ENCODE measurements at places on chromosomes 3 and 15. TPM values are rescaled to one million over a fixed set of nuclear protein-coding genes. Genes with fewer than 3 reads are reported as not detected.

- no peaks in the 10 kb centered on the region for H3K4me1 ChIP-seq
- H3K36me3 ChIP-seq = no peaks in the 10 kb centered on the region
- no peak for DNase-seq
- no peak overlapping the region for H3K27ac ChIP-seq
- no peak overlapping the region for H3K4me3 ChIP-seq
Measured at GRCh38 chr3:12465836-12466225, 18.4 kb upstream of the TSEN2 start.

The ANKRD34C gene
- total RNA-seq = not detected

DNA sequence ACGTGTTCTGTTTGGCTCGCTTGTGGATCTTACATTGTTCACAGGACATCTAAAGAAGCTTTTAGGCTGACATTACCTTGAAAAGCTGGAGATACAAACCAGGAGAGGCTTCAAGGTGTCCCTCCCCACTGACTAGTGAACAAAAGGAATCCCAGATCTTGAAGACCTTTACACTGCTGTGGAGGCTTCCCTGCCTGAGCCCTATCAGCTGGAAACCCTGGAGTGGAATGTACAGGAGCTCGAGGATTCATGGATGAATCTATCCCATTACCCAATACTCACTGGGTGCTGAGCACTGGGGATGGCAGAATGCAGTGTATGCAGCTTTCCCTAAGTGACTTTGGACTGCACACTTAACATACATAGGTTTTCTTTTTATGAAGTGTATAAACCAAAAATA is 82.3 kb upstream of the MFGE8 start:
- DNase-seq = no peak
- no peak overlapping the region for H3K4me3 ChIP-seq
- no peaks in the 10 kb centered on the region for H3K4me1 ChIP-seq
- no peak overlapping the region for H3K27ac ChIP-seq

DNA sequence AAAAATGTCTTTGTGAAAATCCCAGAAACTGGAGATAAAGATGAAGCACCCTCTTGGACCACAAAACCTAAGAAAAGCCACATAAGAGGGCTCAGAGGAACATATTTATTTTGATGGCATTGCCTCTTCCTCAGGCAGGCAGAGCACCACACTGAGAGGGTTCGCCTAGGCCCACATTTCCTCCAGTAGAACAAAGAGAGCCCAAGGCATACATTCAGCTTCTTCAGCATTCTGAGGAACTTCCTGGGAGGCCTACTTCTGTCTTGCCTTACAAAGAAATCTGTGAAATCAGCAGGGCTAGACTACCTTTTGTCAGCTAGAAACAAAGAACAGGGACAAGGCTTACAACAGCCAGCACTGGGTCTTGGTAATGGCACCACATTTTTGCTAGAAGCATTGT is 1325.3 kb downstream of the SI start:
- H3K36me3 ChIP-seq = no peaks in the 10 kb centered on the region
- DNase-seq = no peak
- no peaks in the 10 kb centered on the region for H3K4me1 ChIP-seq
- H3K4me3 ChIP-seq = no peak overlapping the region
- H3K27me3 ChIP-seq = no peaks in the 10 kb centered on the region

The COL6A5 gene
- under 0.01 TPM for total RNA-seq

- DNase-seq = peak; percentile 76
- no peaks in the 10 kb centered on the region for H3K4me1 ChIP-seq
- H3K4me3 ChIP-seq = no peak overlapping the region
- H3K27me3 ChIP-seq = no peaks in the 10 kb centered on the region
- H3K27ac ChIP-seq = no peak overlapping the region
Measured at GRCh38 chr3:22585504-22585903, 617.6 kb upstream of the UBE2E2 start.

DNA sequence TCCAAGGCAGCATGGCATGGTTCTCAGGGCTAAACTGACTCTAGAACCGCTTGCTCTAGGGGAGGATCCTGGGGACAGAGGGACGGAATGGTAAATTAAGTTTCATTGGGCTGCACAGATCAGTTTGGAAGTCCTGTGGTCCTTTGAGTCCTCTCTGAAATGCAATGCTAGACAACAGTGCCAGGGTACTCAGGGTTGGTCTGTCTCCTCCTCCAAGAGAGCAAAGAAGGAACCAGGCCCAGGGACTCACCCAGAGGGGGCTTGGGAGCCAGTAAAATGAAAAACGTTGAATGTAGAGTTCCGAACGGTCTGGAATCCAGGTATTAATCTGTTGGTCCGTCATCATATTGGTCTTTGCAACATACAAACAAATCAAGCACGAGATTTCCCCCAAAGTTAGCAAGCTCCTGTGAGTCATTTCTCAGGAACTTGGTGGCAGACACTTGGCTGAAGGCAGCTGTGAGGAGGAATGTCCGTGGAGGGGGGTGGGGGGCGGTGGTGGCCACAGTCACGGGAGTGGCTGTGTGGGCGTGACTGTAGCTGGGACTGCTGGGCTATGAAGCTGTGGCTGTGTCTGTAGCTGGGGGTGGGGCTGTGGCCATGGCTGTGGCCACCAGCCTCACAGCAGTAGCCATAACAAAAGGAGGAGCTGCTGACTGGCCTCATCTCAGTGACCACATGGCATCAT is 361.0 kb downstream of the SHQ1 start:
- no peaks in the 10 kb centered on the region for H3K27me3 ChIP-seq
- no peaks in the 10 kb centered on the region for H3K36me3 ChIP-seq
- peak overlapping the region; percentile 61 for H3K27ac ChIP-seq
- H3K4me3 ChIP-seq = no peak overlapping the region
- peak; percentile 92 for DNase-seq

- no peaks in the 10 kb centered on the region for H3K27me3 ChIP-seq
- H3K4me3 ChIP-seq = no peak overlapping the region
- no peaks in the 10 kb centered on the region for H3K4me1 ChIP-seq
- H3K27ac ChIP-seq = no peak overlapping the region
- no peaks in the 10 kb centered on the region for H3K36me3 ChIP-seq
- DNase-seq = no peak
Measured at GRCh38 chr3:190444006-190444405, 5.7 kb downstream of the TMEM207 start.

The SEC22C gene
- 60.4 TPM for total RNA-seq

DNA sequence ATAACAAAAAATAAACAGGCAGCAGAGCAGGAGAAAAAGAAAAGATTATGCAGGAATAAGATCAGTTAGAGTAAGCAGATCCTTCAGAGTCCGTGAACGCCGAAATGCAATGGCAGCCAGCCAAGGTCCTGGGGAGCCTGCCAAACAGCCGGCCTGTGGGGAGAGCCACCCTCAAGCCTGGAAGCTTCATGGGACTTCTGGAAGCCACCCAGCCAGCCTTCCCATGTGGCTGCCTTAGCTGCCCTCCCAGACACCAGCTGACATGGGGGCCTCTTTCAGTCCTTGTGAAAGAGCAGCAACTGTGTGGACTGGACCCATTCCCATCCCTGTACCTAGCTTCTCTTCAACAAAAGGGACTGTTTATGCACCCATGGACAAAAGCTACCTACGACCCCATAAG is 64.9 kb upstream of the RAD18 start:
- no peaks in the 10 kb centered on the region for H3K36me3 ChIP-seq
- no peak overlapping the region for H3K4me3 ChIP-seq
- DNase-seq = peak; percentile 77
- H3K27ac ChIP-seq = no peak overlapping the region
- H3K4me1 ChIP-seq = no peaks in the 10 kb centered on the region
- no peaks in the 10 kb centered on the region for H3K27me3 ChIP-seq

- no peak overlapping the region for H3K4me3 ChIP-seq
- H3K4me1 ChIP-seq = no peaks in the 10 kb centered on the region
- H3K27me3 ChIP-seq = no peaks in the 10 kb centered on the region
- H3K27ac ChIP-seq = no peak overlapping the region
- DNase-seq = no peak
Measured at GRCh38 chr3:128324911-128325592, 141.6 kb downstream of the DNAJB8 start.

The TNFSF10 gene
- total RNA-seq = 4.3 TPM

DNA sequence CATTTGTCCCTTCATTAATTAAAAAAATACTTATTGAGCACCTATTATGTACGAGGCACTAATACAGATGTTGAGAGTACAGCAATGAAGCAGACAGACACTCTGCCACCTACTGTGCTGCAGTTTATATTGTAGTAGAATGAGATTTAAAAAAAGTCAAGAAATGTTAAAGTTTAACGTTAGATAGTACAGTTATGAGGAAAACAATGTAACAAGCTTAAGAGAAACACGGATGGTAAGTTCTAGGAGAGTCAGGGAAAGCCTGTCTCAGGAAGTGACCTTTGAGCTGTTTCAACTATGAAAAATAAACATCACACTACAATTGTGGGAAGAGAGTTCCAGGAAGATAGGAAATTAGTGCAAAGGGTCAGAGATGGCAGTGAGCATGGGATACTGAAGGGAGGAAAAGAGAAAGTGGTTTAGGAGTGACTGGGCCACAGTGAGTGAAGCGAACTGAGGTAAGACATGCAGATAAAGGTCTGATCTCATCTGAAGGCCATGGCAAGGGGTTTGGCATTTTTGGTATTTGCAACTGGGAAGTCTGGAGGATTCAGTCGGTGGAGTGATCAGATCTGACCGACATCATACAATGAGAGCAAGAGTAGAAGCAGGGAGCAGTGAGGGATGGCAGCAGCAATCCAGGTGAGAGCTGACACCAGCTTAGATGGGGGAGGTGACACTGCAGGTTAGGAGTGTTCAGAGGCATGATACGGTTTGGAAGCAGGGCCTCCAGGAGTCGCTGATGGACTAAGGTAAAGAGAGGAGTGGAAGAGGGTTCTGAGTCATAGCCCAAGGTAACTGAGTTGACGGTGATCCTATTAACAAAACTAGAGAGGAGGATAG is 28.5 kb downstream of the PLSCR4 start:
- H3K27me3 ChIP-seq = no peaks in the 10 kb centered on the region
- no peak overlapping the region for H3K4me3 ChIP-seq
- peak; percentile 48 for DNase-seq
- H3K4me1 ChIP-seq = peaks cover 4% of the 10 kb centered on the region
- H3K27ac ChIP-seq = no peak overlapping the region
- H3K36me3 ChIP-seq = no peaks in the 10 kb centered on the region

GRCh38 chr3:49553324-49553691 is 969 bp upstream of the BSN start:
- H3K27me3 ChIP-seq = peaks cover 12% of the 10 kb centered on the region
- H3K4me1 ChIP-seq = peaks cover 2% of the 10 kb centered on the region
- no peak for DNase-seq
- H3K27ac ChIP-seq = no peak overlapping the region

The CAMK2N2 gene
- total RNA-seq = not detected

The KLHL40 gene
- not detected for total RNA-seq

The LTF gene
- not detected for total RNA-seq

The CSTA gene
- total RNA-seq = 7.9 TPM

DNA sequence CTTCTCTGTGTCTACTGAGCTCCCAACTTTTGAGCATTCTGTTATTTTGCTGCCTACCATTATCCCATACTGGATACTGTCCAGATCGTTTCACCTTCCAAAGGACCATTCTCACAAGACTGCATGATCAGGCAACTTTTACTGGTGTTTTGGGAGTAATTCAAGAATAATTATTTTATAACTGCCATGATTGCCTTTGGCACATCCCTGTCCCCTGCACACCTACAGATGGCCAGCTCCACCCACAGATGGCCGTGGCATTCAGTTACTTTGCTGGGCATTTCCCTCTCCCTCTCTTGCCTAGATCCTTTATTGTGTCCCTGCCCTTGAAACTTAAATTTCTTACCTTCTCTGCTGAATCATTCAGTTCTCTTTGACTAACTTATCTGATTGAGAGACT is 263.9 kb downstream of the DIPK2A start:
- no peak for DNase-seq
- H3K4me1 ChIP-seq = no peaks in the 10 kb centered on the region
- H3K36me3 ChIP-seq = no peaks in the 10 kb centered on the region
- H3K4me3 ChIP-seq = no peak overlapping the region
- no peak overlapping the region for H3K27ac ChIP-seq

- no peaks in the 10 kb centered on the region for H3K36me3 ChIP-seq
- H3K27ac ChIP-seq = no peak overlapping the region
- H3K4me3 ChIP-seq = no peak overlapping the region
- H3K27me3 ChIP-seq = peaks cover 8% of the 10 kb centered on the region
- DNase-seq = no peak
Measured at GRCh38 chr15:40244961-40245523, 6.2 kb downstream of the PAK6 start.

GRCh38 chr15:89825271-89825940 is 10.8 kb upstream of the ANPEP start:
- H3K4me1 ChIP-seq = peaks cover 49% of the 10 kb centered on the region
- no peaks in the 10 kb centered on the region for H3K27me3 ChIP-seq
- no peak overlapping the region for H3K27ac ChIP-seq
- H3K36me3 ChIP-seq = no peaks in the 10 kb centered on the region

GRCh38 chr3:3586336-3586735 is 212.9 kb upstream of the LRRN1 start:
- DNase-seq = no peak
- H3K36me3 ChIP-seq = no peaks in the 10 kb centered on the region
- H3K27me3 ChIP-seq = no peaks in the 10 kb centered on the region

GRCh38 chr3:25457671-25458419 is 29.8 kb downstream of the RARB start:
- H3K36me3 ChIP-seq = no peaks in the 10 kb centered on the region
- H3K27ac ChIP-seq = no peak overlapping the region
- H3K4me1 ChIP-seq = peaks cover 23% of the 10 kb centered on the region
- H3K4me3 ChIP-seq = no peak overlapping the region

The SH2D7 gene
- not detected for total RNA-seq

GRCh38 chr15:101326462-101327146 is 31.6 kb upstream of the SNRPA1 start:
- peaks cover 11% of the 10 kb centered on the region for H3K27me3 ChIP-seq
- no peaks in the 10 kb centered on the region for H3K36me3 ChIP-seq
- H3K4me3 ChIP-seq = no peak overlapping the region
- no peak for DNase-seq

DNA sequence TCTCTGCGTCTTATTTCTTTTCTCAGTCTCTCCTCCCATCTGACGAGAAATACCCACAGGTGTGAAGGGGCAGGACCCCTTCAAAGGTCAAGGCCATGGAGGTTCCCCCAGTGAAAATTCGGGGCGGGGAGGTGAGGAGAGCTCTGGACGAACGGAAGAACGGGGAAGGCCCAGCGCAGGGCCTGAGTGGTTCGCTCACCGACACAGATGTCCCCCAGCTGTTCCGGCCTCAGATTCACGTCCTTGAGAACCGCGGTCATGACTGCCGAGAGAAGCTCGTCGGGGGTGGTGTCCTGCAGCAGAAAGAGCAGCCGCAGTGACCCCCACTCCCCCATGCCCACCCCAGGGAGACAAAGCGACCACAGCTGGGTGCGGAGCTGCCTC is 542 bp downstream of the ACAA1 start:
- no peaks in the 10 kb centered on the region for H3K27me3 ChIP-seq
- peak overlapping the region; percentile 87 for H3K4me3 ChIP-seq
- peaks cover 12% of the 10 kb centered on the region for H3K4me1 ChIP-seq
- H3K27ac ChIP-seq = peak overlapping the region; percentile 75

DNA sequence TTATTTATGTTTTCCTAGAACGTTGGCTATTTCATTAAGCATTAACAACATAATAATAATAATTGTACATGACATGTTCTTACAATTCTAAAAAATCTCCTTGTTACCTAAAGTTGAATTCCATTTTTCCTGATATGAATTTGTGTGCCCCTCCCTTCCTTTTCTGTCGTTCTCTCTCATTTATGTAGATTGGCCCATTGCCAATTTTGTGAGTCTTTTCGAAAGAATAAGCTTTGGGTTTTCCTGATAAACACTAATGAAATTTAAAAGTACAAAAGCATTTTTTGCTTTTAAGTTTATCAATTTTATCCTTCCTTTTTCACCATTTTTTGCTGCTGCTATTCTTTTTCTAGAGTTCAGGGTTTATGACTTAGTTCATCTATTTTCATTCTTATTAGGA is 44.9 kb downstream of the PRR23E start:
- no peak overlapping the region for H3K27ac ChIP-seq
- H3K36me3 ChIP-seq = no peaks in the 10 kb centered on the region
- H3K27me3 ChIP-seq = no peaks in the 10 kb centered on the region
- H3K4me1 ChIP-seq = no peaks in the 10 kb centered on the region

The C3orf70 gene
- 0.33 TPM for total RNA-seq

The RPL14 gene
- 493 TPM for total RNA-seq
